ENCODE measurements at places on chromosomes 6 and 20. TPM values are rescaled to one million over a fixed set of nuclear protein-coding genes. Genes with fewer than 3 reads are reported as not detected.

SIM1 gene
- total RNA-seq, result not detected

ERVFRD-1 gene
- not detected for total RNA-seq

CHRNA4 gene
- not detected for total RNA-seq

RAB5IF gene
- total RNA-seq, result 85.9 TPM

DNA sequence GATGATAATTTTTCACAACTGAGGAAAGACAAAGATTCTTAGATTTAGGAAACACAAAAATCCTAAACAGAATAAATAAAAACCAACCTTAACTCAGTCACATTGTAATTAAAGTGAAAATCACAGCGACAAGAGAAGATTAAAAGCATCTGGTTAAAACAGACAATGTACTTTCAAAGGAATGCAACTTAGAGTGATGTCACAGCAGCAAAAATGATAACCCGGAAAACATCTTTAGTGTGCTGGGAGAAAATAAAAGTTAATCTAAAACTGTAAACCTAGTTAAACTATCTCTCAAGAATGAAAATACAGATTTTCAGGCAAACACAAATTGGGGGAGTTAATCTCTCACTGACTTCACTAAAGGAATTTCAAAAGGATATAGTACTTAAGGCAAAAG, 76.8 kb upstream of the OGFRL1 start:
- no peak for DNase-seq

DNA sequence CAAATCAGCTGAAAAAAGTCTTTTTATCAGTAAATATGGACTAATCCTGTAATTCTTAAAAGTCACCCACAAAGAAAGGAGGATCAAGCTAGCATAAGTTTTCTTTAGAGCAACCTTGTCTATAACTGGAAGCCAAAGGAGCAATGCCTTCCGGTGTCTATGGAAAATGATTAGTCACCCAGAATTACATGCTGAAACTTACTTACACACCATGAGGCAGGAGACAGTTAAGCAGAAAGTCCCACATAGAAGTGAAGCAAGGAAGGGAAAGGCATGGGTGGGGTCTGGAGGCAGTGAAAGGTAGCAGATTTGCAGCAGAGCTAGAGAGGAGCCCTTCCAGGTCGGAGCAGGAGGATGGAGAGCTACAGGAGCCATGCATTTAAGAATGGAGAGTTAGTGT, 153.7 kb upstream of the RIPOR2 start:
- DNase-seq, result no peak

- DNase-seq, result no peak
Measured at GRCh38 chr20:7897781-7898364, 42.4 kb downstream of the HAO1 start.

DNA sequence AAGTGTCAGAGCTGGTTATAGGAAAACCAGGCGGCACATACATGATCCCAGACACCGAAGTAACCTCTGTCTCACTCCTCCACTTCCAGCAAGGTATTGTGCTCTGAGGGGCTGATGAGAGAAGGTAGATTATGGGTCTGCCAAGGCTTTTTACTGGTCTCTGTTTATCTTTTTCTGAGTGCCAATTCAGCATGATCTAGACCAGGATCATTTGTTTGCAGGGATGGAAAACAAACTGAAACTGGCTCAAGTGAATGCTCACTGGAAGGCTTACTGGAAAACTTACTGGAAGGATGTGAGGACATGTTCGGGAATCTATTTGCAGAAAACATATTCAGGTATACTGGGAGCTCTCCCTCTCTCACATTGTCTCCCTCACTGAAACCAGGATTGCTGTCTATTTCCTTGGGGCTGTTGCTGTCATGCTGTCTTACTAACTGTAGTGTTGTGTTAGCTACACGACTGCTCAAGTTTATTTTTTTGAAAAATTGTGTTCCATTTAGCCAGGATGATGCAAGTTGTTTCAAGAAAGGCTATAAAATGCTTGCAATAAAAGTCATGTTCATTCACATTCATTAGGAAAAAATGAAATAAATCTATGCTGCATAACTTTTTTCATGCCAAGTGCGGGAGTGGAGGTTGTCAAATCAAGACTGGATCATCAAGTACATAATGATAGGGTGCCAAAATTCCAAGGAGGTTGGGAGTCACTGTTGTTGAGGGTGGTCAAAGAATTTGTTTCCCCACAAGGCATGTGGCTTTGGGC, 37.0 kb downstream of the KLHL31 start:
- DNase-seq, result no peak

- no peak for DNase-seq
Measured at GRCh38 chr6:85662251-85662650, 19.6 kb upstream of the SYNCRIP start.

DNA sequence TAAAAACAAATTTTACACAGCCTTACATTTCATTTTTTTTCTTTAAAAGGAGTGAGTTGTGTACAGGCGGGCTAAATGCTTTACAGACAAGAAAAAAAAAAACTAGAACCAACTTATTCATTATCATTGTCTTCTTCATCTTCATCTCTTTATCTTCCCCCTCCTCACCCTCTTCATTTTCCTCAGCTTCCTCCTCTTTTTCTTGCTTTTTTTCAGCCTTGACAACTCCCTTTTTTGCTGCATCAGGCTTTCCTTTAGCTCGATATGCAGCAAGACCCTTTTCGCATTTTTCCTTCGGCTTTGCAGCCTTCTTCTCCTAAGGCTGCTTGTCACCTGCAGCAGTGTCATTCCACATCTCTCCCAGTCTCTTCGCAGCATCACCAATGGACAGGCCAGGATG, 86.9 kb upstream of the GCM1 start:
- no peak for DNase-seq
